Upper lobe of left lung (tissue), 6 donors: ENCODE measurements at places on chromosomes 7 and 10.

DNA sequence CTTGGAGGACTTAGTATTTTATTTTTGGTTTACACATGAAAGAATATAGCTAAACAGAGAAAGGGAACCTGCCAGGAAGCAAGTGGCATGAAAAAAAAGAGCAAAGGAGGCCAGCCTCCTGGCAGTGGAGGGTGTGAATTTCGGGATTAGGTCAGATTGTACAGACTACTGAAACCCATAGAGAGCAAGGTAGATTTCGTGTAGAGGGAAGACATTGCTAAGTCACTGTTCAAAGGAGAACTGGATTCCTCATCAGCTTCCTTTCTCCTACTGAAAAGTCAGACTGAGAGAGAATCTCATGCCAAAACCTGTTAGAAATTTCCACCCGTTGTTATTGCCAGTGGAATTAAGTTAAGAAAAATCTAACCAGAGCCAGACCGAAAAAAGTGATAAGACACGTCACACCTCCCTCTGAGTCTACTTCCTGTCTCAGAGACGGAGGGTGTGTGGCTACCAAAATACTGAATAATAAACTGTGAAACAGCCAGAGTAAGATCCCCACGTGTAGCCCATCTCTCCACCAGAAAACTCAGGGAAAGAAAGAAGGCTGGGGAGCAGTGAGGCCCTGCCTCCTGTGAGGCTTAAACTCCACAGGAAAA, 118.8 kb downstream of the SKIDA1 start:
- no peaks in the 10 kb centered on the region for H3K27me3 ChIP-seq
- H3K4me1 ChIP-seq = no peaks in the 10 kb centered on the region
- no peak for DNase-seq

DNA sequence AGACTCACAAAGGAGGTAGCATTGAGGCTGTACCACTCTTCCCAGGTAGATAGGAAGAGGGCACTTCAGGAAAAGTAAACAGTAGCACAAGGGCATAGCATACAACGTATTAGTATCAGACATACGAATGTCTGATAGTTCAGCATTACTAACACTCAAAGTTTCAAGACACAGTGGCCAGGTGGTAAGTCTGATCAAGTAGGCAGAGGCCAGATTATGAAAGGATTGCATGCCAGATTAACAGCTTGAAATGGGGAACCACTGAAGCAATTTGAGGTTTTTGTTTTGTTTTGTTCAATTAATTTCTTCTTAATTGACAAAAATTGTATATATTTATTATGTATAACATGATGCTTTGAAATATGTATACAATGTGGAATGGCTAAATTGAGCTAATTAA, 45.7 kb upstream of the IL6 start:
- H3K4me3 ChIP-seq = no peak overlapping the region
- DNase-seq = no peak
- H3K27me3 ChIP-seq = no peaks in the 10 kb centered on the region
- H3K27ac ChIP-seq = no peak overlapping the region
- peaks cover 7% of the 10 kb centered on the region for H3K4me1 ChIP-seq

DNA sequence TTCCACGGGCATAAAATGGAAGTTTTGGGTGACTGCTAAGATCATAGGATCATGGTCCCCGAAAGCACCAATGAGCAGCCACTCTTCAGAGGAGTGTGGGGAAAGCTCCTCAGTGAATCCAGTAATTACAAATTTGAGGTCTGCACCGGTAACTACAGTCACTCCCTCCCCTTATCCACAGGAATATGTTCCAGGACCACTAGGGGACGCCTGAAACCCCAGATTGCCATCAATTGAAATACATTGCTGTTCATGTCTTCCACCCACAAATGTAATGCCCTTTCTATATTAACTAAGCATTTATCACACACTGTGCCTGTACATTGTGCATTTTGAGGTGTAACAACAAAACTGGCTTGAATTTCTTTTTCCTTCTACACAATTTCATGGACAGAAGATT, 447.9 kb upstream of the PFKP start:
- H3K36me3 ChIP-seq = no peaks in the 10 kb centered on the region
- no peak overlapping the region for H3K4me3 ChIP-seq
- H3K4me1 ChIP-seq = no peaks in the 10 kb centered on the region
- H3K27me3 ChIP-seq = no peaks in the 10 kb centered on the region
- no peak overlapping the region for H3K27ac ChIP-seq

- H3K4me3 ChIP-seq = peak overlapping the region; percentile 61
- DNase-seq = no peak
- peaks cover 56% of the 10 kb centered on the region for H3K4me1 ChIP-seq
- H3K36me3 ChIP-seq = no peaks in the 10 kb centered on the region
Measured at GRCh38 chr10:71213761-71214440, 1.5 kb downstream of the UNC5B start.

GRCh38 chr10:96705134-96705533, 15.2 kb downstream of the PIK3AP1 start:
- H3K36me3 ChIP-seq = no peaks in the 10 kb centered on the region
- H3K4me3 ChIP-seq = no peak overlapping the region
- no peaks in the 10 kb centered on the region for H3K27me3 ChIP-seq
- no peak for DNase-seq
- H3K4me1 ChIP-seq = no peaks in the 10 kb centered on the region
- no peak overlapping the region for H3K27ac ChIP-seq

GRCh38 chr10:47090903-47091302, 179.7 kb downstream of the PTPN20 start:
- no peak overlapping the region for H3K27ac ChIP-seq
- no peak for DNase-seq
- no peaks in the 10 kb centered on the region for H3K4me1 ChIP-seq
- H3K27me3 ChIP-seq = no peaks in the 10 kb centered on the region
- H3K36me3 ChIP-seq = no peaks in the 10 kb centered on the region

- H3K4me1 ChIP-seq = no peaks in the 10 kb centered on the region
- no peak overlapping the region for H3K4me3 ChIP-seq
- no peak for DNase-seq
- no peaks in the 10 kb centered on the region for H3K36me3 ChIP-seq
Measured at GRCh38 chr10:37992083-37992482, 15.6 kb upstream of the ZNF25 start.

DNA sequence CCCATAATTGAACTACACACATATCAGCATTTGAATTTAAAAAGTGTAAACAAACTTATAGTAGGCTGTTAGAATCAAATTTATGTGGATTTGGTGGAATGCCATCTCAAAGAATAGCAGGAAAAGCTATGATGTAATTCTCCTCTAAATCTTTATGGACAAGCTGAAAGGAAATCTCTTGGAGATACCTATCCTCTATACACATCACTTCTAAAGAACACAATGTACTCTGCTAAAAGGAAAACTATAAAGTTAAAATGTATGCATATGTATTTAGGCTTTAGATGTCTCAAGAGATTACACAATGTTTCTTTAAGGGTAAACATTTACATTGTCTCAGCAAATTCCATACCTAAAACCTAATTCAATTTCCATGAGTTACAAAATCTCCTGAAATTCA, 323.3 kb downstream of the CRPPA start:
- no peaks in the 10 kb centered on the region for H3K27me3 ChIP-seq
- H3K4me1 ChIP-seq = no peaks in the 10 kb centered on the region
- H3K36me3 ChIP-seq = no peaks in the 10 kb centered on the region
- no peak overlapping the region for H3K27ac ChIP-seq
- H3K4me3 ChIP-seq = no peak overlapping the region

GRCh38 chr7:104137971-104138370, 69.8 kb downstream of the ORC5 start:
- no peak overlapping the region for H3K4me3 ChIP-seq
- no peak overlapping the region for H3K27ac ChIP-seq
- H3K27me3 ChIP-seq = no peaks in the 10 kb centered on the region
- no peak for DNase-seq

DNA sequence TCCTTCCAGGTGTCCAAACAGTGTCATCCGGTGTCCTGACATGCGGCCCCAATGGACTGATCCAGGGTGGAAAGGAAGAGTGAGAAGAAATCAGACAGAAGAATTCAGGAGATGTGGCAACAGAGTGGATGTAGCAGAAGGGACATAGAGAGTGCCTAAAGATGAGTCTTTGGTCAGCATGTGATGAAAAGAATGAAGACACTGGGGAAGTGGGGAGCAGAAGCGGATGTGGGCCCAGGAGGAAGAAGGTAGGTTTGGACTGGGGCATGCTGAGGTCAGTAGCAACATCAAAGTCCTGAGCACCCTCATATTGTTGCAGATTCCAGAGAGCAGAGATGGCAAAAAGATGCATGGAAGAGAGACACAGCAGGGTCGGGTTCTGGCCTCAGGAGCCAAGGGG, 71.8 kb upstream of the STEAP1B start:
- H3K27me3 ChIP-seq = no peaks in the 10 kb centered on the region
- no peak overlapping the region for H3K27ac ChIP-seq
- DNase-seq = no peak
- H3K36me3 ChIP-seq = no peaks in the 10 kb centered on the region
- H3K4me1 ChIP-seq = peaks cover 41% of the 10 kb centered on the region

GRCh38 chr7:134611611-134612151, 35.0 kb upstream of the BPGM start:
- H3K36me3 ChIP-seq = no peaks in the 10 kb centered on the region
- no peak overlapping the region for H3K27ac ChIP-seq
- no peak overlapping the region for H3K4me3 ChIP-seq
- H3K27me3 ChIP-seq = no peaks in the 10 kb centered on the region
- peaks cover 6% of the 10 kb centered on the region for H3K4me1 ChIP-seq

GRCh38 chr7:37663693-37664092, 19.9 kb upstream of the GPR141 start:
- no peak for DNase-seq
- no peaks in the 10 kb centered on the region for H3K4me1 ChIP-seq
- H3K36me3 ChIP-seq = no peaks in the 10 kb centered on the region
- no peak overlapping the region for H3K4me3 ChIP-seq
- H3K27ac ChIP-seq = no peak overlapping the region

GRCh38 chr10:131198843-131199242, 112.7 kb downstream of the TCERG1L start:
- no peaks in the 10 kb centered on the region for H3K36me3 ChIP-seq
- H3K4me3 ChIP-seq = no peak overlapping the region
- no peak for DNase-seq
- no peaks in the 10 kb centered on the region for H3K4me1 ChIP-seq

DNA sequence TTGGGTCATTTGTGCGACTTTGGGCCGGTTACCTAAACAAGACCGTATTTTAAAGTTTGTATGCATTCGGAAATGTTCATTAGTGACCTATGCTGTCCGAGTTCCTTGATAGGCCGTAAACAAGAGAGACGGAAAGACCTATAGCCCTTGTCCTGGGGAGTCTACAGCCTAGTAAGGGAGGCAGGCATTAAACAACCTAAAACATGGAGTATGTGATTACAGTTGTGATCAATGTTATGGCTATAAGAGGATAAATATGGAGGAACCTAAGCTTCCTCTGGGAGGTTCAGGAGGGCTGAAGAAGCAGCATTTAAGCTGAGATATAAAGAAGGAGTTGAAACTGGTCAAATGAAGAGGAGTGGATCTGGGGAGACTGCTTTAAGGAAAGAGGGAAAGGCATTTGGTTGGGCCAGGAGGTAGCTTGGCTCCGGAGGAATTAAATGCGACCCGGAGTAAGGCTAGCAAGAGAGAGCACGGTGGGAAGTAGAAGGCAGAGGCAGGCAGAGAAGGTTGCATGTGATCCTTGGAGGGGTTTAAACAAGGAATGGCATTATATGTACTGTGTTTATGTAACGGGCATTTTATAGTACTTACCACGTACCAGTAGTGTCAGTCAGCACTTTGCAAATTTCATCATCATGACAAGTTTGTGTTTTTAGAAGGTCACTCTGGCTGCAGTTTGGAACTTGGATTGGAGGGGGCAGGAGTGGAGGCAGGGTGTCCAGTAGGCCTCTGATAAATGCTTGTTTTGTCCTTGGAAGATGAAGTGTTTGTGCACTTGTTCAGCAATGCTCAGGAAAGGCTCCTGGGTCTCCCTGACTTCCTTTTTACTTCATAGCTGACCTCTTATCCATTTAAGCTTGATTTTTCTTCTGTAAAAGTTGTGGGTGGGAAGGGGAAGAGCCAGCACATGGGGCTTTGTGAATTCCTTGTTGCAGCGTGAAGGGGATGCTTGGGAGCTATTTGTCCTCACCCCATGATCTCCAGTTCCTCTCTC, 1.0 kb upstream of the AVPI1 start:
- DNase-seq = no peak
- peak overlapping the region; percentile 95 for H3K27ac ChIP-seq
- peaks cover 3% of the 10 kb centered on the region for H3K27me3 ChIP-seq
- peak overlapping the region; percentile 72 for H3K4me3 ChIP-seq
- no peaks in the 10 kb centered on the region for H3K36me3 ChIP-seq

DNA sequence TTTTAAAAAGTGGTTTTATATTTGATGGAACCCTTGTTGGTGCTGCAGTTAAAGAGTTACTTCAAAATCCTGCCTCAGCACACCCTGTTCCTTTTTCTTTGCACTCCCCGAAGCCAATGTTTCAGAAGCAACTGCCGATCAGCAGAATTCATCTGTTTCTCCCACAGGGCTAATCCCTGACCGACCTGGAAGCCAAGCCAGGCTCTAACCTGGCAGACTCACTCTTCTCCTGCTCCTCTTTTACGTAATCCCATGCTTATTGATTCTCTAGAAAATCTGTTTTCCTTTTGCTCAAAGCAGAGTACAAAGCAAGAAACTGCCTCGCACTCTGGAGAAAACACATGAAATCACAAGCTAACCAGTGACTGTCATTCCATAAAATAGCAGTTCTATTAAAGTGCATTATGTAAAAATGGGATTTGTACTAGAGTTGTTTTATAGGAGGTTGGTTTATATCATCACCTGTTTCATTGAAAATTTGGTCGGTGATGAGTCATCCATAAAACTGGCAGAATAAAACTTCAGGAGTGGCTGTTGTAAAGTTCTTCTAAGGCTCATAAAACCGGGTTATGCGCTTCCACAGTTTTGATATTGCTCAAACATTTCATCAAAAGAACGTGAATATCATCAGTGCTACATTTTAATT, 99.9 kb downstream of the CNTNAP2 start:
- H3K4me3 ChIP-seq = no peak overlapping the region
- no peak overlapping the region for H3K27ac ChIP-seq
- no peaks in the 10 kb centered on the region for H3K4me1 ChIP-seq
- DNase-seq = no peak
- no peaks in the 10 kb centered on the region for H3K27me3 ChIP-seq

DNA sequence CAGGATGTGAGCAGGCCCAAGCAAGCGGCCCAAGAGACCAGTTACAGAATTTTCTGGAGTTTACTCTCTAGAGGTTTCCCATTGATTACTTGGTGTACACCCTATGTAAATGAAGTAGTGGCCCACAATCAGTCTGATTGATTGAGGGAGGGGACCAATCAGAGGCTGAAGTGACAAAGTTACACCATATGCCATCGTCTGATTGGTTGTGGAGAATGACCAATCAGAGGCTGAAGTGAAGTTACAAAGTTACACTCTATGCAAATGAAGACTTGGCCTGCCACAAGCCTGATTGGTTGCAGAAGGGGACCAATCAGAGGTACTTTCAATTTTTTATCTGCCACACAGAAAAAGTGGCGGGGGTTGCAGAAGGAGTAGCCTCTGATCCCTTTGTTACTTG, 83.7 kb downstream of the KIF20B start:
- no peaks in the 10 kb centered on the region for H3K4me1 ChIP-seq
- no peak for DNase-seq
- no peak overlapping the region for H3K27ac ChIP-seq
- H3K4me3 ChIP-seq = no peak overlapping the region
- H3K36me3 ChIP-seq = no peaks in the 10 kb centered on the region
